ENCODE measurements at places on chromosomes 5 and 9. TPM values are rescaled to one million over a fixed set of nuclear protein-coding genes. Genes with fewer than 3 reads are reported as not detected.

FSTL4 gene
- total RNA-seq = 0.29 TPM

OBP2B gene
- total RNA-seq = not detected

IL9 gene
- total RNA-seq = not detected

CCL21 gene
- not detected for total RNA-seq

PPIC gene
- not detected for total RNA-seq

FAM221B gene
- not detected for total RNA-seq

ARAP3 gene
- 1.2 TPM for total RNA-seq

VLDLR gene
- 8.6 TPM for total RNA-seq

- no peak for DNase-seq
- H3K4me3 ChIP-seq = no peak overlapping the region
- H3K36me3 ChIP-seq = peaks cover 6% of the 10 kb centered on the region
- peaks cover 25% of the 10 kb centered on the region for H3K4me1 ChIP-seq
- H3K27ac ChIP-seq = no peak overlapping the region
These were observed 89.5 kb downstream of the TLE4 start for GRCh38 chr9:79661279-79661678.

DNA sequence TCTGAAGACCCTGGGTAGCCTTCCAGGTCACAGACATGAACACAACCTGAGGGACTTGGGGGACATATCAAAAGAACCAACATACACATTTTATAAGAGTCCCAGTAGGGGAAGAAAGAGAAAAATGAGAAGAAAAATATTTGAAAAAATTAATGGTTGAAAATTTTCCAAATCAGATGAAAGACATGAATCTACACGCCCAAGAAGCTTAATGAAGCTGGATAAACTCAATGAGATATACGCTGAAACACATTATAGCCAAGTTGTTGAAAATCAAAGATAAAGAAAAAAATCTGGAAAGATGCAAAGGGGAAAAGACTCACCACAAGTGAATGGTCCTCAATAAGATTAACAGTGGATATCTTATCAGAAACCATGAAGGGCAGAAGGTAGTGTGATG, 9.6 kb upstream of the CCDC180 start:
- no peaks in the 10 kb centered on the region for H3K4me1 ChIP-seq
- no peak overlapping the region for H3K4me3 ChIP-seq
- DNase-seq = no peak
- no peaks in the 10 kb centered on the region for H3K27me3 ChIP-seq

- no peak for DNase-seq
- H3K4me1 ChIP-seq = no peaks in the 10 kb centered on the region
- H3K27ac ChIP-seq = no peak overlapping the region
- no peak overlapping the region for H3K4me3 ChIP-seq
- no peaks in the 10 kb centered on the region for H3K27me3 ChIP-seq
These were observed 169.4 kb upstream of the ZNF462 start for GRCh38 chr9:106693558-106693957.

DNA sequence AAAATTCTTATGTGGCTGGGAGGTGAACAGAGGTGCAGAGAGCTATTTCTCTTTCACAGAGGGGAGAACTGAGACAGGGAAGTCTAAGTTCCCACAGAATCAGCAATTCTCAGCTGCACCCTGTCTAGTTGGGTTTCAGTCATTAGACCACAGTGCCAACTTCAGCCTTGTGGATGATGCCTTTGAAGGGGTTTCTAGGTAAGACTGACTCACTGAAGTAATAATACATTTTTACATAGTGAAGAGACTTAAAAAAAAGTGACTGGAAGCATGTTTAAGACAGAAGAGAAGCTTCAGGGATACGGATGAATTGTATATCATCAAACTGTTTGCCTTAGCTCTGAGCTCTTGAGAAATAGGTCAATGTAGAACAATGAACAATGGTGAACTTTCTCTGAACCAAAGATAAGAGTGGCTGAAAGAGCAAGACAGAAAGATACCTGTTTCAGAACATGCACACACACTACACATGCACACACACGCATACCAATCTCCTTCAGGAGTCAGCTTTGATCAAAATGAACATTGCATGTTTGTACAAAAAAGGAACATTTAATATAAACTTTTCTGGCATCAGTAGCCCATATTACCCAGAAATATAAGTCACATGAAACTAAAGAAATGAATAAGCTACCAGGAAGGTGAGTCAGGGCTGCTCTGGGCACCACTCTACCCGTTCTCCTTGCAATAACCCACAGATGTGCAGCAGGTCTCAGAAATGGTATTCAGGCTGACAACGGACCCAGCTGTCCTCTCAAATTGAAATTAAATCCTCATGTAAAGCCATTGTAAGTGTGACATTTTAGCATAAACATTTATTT, 12.6 kb upstream of the FYB1 start:
- peak overlapping the region; percentile 52 for H3K4me3 ChIP-seq
- DNase-seq = peak; percentile 72
- peak overlapping the region; percentile 90 for H3K27ac ChIP-seq
- peaks cover 14% of the 10 kb centered on the region for H3K4me1 ChIP-seq

- no peak overlapping the region for H3K4me3 ChIP-seq
- H3K36me3 ChIP-seq = peaks cover 2% of the 10 kb centered on the region
- no peaks in the 10 kb centered on the region for H3K27me3 ChIP-seq
- no peak overlapping the region for H3K27ac ChIP-seq
- peaks cover 27% of the 10 kb centered on the region for H3K4me1 ChIP-seq
- no peak for DNase-seq
These were observed 5.5 kb downstream of the TTLL11 start for GRCh38 chr9:122087406-122088200.

DNA sequence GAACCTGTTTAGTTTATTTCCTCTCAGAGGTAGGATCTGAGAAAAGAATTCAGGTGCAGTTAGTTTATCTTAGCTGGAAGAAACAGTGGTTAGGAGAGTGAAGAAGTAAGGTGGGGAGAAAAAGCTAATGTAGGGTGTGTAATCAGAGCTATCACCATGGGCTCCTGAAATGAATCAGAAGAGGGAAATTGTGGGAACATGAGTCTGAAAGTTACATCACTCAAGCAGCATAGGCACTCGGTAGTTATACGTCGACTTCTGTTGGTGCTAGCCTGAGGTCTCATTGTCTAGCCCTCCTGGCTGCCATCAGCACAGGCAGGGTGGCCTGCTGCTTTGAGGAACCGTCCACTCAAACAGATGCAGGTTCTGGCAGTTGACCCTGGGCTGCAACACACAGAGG, 56.7 kb upstream of the NPR3 start:
- DNase-seq = no peak
- H3K36me3 ChIP-seq = no peaks in the 10 kb centered on the region
- no peaks in the 10 kb centered on the region for H3K4me1 ChIP-seq
- peaks cover 5% of the 10 kb centered on the region for H3K27me3 ChIP-seq

- no peaks in the 10 kb centered on the region for H3K27me3 ChIP-seq
- DNase-seq = no peak
- H3K27ac ChIP-seq = no peak overlapping the region
- no peaks in the 10 kb centered on the region for H3K36me3 ChIP-seq
- H3K4me3 ChIP-seq = no peak overlapping the region
These were observed 545.0 kb upstream of the ZNF608 start for GRCh38 chr5:125291447-125291846.

- no peak overlapping the region for H3K27ac ChIP-seq
- H3K4me3 ChIP-seq = no peak overlapping the region
- no peak for DNase-seq
- H3K4me1 ChIP-seq = no peaks in the 10 kb centered on the region
- H3K36me3 ChIP-seq = no peaks in the 10 kb centered on the region
These were observed 161.5 kb upstream of the CDKN2B start for GRCh38 chr9:22170556-22170955.

DNA sequence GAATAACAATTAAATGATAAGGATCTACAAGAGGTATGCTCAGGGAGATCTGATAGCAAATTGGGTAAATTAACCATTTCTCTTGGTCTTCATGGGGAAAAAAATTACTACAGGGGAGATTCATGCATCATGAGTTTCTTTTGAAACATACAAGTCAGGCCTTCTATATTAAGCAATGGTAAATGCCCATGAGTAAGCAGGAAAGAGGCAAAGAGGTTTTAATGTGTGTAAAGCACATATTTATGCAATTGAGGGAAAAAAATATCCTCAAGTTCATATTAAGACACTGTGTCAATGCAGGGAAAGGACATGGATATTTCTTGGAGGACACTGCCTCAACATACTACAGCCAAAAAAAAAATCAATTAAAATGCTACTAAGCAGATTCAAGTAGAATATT, 73.4 kb upstream of the NR4A3 start:
- no peaks in the 10 kb centered on the region for H3K4me1 ChIP-seq
- peaks cover 2% of the 10 kb centered on the region for H3K27me3 ChIP-seq
- DNase-seq = no peak
- H3K36me3 ChIP-seq = no peaks in the 10 kb centered on the region
- no peak overlapping the region for H3K27ac ChIP-seq

DNA sequence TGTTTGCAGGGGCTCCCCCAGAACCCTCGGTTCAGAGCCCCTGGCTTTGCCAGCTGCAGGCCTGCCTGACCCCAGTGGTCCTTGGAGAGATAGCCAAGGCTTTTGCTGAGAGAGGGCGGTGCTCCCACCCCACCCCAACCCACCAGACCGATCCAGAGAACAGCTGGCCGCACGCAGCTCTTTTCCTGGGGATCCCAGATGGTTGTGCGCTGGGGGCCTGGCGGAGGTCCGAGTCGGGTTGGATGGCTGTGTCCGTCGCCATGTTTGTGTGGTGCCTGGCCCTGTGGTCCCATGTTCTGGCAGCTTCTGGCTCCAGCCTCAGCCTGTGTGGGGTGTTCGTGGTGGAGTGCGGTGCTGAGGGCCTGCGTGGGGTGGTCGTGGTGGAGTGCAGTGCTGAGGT, 97.5 kb downstream of the RXRA start:
- H3K4me1 ChIP-seq = no peaks in the 10 kb centered on the region
- H3K36me3 ChIP-seq = no peaks in the 10 kb centered on the region
- H3K27me3 ChIP-seq = no peaks in the 10 kb centered on the region
- H3K4me3 ChIP-seq = no peak overlapping the region
- H3K27ac ChIP-seq = no peak overlapping the region

- no peaks in the 10 kb centered on the region for H3K36me3 ChIP-seq
- H3K27ac ChIP-seq = no peak overlapping the region
- peaks cover 2% of the 10 kb centered on the region for H3K27me3 ChIP-seq
- H3K4me1 ChIP-seq = no peaks in the 10 kb centered on the region
These were observed 172.4 kb downstream of the IRX2 start for GRCh38 chr5:2579126-2579525.

GRCh38 chr5:143516249-143516648, 112.8 kb upstream of the NR3C1 start:
- no peak overlapping the region for H3K4me3 ChIP-seq
- DNase-seq = no peak
- no peaks in the 10 kb centered on the region for H3K36me3 ChIP-seq
- H3K27ac ChIP-seq = no peak overlapping the region

DNA sequence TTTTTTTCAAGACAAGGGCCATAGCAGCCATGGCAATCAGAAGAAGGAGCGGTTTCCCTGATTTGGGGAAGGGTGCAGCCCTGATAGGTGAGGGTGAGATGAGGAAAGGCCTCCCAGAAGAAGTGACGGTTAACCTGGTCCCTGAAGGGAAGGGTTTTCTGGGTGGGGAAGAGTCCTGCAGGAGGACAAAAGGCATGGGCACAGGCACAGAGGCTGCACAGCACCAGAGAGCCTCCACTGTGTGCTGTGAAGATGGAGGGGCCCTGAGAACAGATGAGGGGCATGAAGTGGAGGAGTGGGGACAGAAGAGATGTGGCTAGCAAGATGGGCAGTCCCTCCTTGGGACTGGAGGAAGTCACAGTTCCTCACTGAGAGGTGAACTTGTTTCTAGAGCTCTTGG, 46.3 kb upstream of the CXCL14 start:
- H3K4me3 ChIP-seq = no peak overlapping the region
- peaks cover 6% of the 10 kb centered on the region for H3K27me3 ChIP-seq
- H3K27ac ChIP-seq = no peak overlapping the region
- H3K36me3 ChIP-seq = no peaks in the 10 kb centered on the region
- no peaks in the 10 kb centered on the region for H3K4me1 ChIP-seq

DNA sequence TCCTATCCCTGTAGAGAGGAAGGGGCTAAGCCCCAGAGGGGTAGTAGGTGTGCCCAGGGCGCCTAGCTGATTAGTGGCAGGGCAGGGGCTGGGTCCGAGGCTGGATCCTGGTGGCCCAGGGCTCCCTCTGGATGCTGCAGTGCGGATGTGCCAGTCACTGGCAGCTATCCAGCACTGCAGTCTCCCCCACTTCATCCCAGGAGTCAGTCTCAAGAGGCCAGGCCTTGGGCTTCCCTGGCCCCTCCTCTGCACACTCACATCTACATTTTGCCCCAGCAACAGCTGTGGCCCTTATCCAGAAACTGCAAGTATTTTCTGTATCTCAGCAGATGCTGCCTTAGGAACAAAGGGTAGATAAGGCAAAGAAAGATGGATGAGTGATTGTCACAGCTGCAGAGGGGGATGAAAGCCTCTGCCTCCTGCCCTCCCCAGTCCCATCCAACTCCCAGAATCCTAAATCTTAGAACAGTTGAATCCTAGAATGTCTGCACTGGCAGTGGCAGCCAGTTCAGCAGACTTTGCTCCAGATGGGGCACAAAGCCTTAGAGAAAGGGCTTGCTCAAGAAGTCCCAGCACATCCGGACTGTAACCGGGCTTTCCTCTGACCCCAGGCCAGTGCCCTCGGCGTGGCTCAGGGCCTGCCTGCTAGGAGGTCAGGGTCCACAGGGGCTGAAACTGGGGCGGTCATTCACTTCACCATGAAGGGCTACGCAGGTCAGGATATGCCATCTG, 1.6 kb downstream of the ANXA6 start:
- peak overlapping the region; percentile 92 for H3K4me3 ChIP-seq
- peaks cover 5% of the 10 kb centered on the region for H3K36me3 ChIP-seq
- peak; percentile 50 for DNase-seq
- H3K27ac ChIP-seq = peak overlapping the region; percentile 90
- peaks cover 72% of the 10 kb centered on the region for H3K4me1 ChIP-seq

DNA sequence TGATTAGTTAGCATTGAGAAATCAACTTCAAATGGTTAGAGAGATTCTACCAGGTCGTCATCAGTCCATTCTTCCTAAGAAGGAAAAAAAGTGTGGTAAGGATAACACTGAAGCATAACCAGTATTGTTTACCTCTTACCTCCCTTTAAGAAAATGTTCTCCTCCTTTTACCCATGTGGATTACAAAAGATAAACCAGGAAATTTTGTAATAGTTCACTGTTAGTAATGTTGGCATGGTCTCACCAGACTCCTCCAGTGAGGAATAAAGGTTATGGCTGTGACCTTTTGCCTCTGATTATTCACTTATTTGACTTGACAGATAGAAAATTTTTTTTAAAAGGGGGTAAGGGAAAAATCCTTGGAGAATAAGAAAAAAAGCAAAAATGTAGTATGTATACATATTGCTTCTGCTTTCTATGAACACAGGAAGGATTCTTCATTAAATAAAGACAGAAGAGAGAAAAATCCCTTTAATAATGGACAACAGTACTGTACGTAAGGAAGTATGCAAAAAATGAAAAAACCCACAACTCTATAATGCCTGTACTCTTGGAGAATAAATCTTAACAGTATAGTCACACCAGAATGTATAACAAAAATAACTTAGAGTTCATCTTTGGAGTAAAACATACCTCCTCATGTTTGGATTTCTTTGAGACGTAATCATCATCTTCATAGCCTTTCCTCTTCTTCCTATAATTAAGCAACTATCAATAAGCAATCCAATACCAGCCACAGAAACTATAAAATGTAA, 18.1 kb downstream of the CCNH start:
- no peaks in the 10 kb centered on the region for H3K27me3 ChIP-seq
- H3K36me3 ChIP-seq = peaks cover 45% of the 10 kb centered on the region

GRCh38 chr5:160250826-160251225, 21.5 kb downstream of the FABP6 start:
- no peak for DNase-seq
- no peaks in the 10 kb centered on the region for H3K36me3 ChIP-seq
- H3K27me3 ChIP-seq = no peaks in the 10 kb centered on the region
- H3K4me1 ChIP-seq = no peaks in the 10 kb centered on the region

- DNase-seq = peak; percentile 11
- peak within 1 kb of the TSS; percentile 69 for H3K4me3 ChIP-seq
- H3K36me3 ChIP-seq = peaks cover 1% of the 10 kb centered on the region
- peaks cover 22% of the 10 kb centered on the region for H3K27me3 ChIP-seq
These were observed at the start of gene CFAP90 for GRCh38 chr5:7850395-7851239. CFAP90 (minus strand) TSS chr5:7851133; CDS start chr5:7851021, 112 bp downstream.
